Prostate gland (tissue), 2 donors: ENCODE measurements at places on chromosomes 5 and 9. TPM values are rescaled to one million over a fixed set of nuclear protein-coding genes. Genes with fewer than 3 reads are reported as not detected.

Gene OCLN
- 26.8 TPM for total RNA-seq

Gene CCL21
- 7.2 TPM for total RNA-seq

Gene SET
- total RNA-seq = 150 TPM

Gene SUSD3
- 471 TPM for total RNA-seq

Gene GIN1
- 7.2 TPM for total RNA-seq

Gene PELO
- total RNA-seq = 18.8 TPM

Gene NEUROG1
- not detected for total RNA-seq

Gene SLC34A1
- total RNA-seq = not detected

Gene GRXCR2
- total RNA-seq = not detected

Gene CDO1
- total RNA-seq = 20.0 TPM

Gene SLC6A19
- 0.09 TPM for total RNA-seq

Gene SCGB3A2
- total RNA-seq = not detected

Gene CHSY3
- 0.09 TPM for total RNA-seq

Gene MARCOL
- total RNA-seq = not detected

Gene GABRA6
- total RNA-seq = 6.1 TPM
